ENCODE measurements at places on chromosomes 12 and 14.
A peak's percentile ranks its signal among the peaks of the same experiment; 100 is the strongest.

GRCh38 chr12:109888179-109889020 is 8.1 kb upstream of the GLTP start:
- no peak for DNase-seq

GRCh38 chr14:68757618-68758081 is 35.2 kb downstream of the ZFP36L1 start:
- DNase-seq = no peak

GRCh38 chr12:38465020-38465419 is 148.4 kb downstream of the ALG10B start:
- DNase-seq = no peak

- no peak for DNase-seq
Observed at GRCh38 chr14:33997611-33998010, 46.7 kb upstream of the EGLN3 start.

- DNase-seq = no peak
Observed at GRCh38 chr14:21989090-21989489, 315.5 kb upstream of the OR4E1 start.

GRCh38 chr14:47675466-47676314 is at the start of gene MDGA2:
TSS of gene MDGA2 (minus strand) at chr14:47675605.
- DNase-seq = no peak

DNA sequence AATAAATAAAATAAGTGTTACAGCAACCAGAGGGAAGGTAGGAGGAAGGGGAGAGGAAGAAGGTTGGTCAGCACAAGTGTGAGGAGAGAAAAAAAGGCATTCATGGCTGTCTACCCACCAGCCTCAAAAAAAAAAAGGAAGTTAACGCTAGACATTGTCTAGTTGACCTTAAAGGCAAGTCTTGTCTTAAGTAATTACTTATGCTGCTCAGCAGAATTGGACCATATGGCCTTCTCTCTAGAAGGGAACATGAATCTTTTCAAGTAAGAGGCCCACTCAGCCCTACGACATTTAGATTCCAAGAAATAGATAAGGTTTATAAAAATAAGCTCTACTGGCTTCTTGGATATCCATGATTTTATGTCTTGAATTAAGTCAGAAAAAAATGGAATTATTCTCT is 172.7 kb downstream of the ETNK1 start:
- DNase-seq = no peak

DNA sequence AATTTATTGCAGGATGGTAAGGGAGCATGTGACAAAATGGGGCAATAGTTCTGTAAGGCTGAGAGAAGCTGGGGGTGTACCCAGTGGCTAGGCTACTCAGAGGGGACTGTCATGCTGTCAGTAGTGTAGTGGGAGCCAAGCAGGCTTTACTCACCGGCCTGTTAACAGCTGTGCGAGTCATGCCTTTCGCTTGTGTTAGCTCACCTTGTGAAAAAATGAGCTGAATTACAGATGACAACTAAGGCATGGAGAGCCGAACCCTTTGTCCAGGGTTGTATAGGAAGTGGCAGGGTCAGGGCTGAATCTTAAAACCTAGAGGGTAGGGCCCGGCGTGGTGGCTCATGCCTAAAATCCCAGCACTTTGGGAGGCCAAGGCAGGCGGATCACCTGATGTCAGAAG is 37.9 kb downstream of the SH2B3 start:
- DNase-seq = no peak

GRCh38 chr12:92105676-92106075 is 40.0 kb downstream of the BTG1 start:
- DNase-seq = peak; percentile 55

GRCh38 chr12:128914908-128915563 is 61.8 kb downstream of the GLT1D1 start:
- no peak for DNase-seq

GRCh38 chr12:80513211-80513610 is 69.2 kb downstream of the PTPRQ start:
- DNase-seq = no peak

- DNase-seq = no peak
Observed at GRCh38 chr12:122062832-122063693, 15.5 kb upstream of the MLXIP start.

- DNase-seq = no peak
Observed at GRCh38 chr12:69024413-69024812, 91.4 kb upstream of the CPM start.

DNA sequence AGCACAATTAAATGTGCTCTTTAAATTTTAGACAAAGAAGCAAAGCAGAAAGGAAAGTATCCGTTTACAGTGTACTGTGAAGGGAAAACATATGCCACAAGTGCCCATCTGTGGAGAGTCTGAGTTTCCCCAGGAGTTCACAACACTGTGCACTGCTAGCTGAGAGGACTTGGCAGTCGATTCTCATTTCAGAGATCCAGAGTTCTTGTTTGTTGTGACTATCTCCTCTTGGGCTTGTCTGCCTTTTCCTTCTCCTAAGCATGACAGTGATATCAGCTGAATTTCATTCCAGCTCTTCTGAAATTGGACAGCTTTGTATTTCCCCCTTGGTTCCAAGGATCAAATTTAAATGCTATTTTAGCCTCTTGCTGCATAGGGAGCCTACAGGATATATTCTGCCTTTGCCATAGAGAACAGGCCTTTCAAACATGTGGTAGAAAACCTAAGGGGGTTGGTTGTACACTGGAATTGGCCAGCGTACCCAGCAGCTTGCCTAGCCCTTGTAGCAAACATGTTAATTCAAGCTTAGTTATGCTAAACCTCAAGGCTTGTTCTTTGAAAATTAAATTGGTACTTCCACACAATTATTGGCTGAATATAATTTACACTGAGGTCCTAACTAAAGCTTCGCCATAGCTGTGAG is 259.2 kb upstream of the NOVA1 start:
- no peak for DNase-seq

DNA sequence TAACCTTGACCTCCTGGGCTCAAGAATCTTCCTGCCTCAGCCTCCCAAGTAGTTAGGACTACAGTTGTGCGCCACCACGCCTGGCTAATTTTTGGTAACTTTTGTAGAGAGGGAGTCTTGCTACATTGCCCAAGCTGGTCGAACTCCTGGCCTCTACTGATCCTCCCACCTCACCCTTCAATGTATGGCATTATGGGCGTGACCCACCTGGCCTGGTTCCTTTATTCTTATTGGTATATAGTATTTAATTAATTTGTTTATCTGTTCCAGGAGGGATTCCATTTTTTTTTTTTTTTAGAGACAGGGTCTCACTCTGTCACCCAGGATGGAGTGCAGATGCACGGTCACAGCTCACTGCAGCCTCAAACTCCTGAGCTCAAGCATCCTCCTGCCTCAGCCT is 40.9 kb upstream of the EAPP start:
- no peak for DNase-seq

- DNase-seq = no peak
Observed at GRCh38 chr12:103680591-103681141, 93.6 kb downstream of the STAB2 start.

- no peak for DNase-seq
Observed at GRCh38 chr14:69700575-69700974, 66.4 kb upstream of the SRSF5 start.

- no peak for DNase-seq
Observed at GRCh38 chr12:91316161-91316906, 133.7 kb upstream of the DCN start.

DNA sequence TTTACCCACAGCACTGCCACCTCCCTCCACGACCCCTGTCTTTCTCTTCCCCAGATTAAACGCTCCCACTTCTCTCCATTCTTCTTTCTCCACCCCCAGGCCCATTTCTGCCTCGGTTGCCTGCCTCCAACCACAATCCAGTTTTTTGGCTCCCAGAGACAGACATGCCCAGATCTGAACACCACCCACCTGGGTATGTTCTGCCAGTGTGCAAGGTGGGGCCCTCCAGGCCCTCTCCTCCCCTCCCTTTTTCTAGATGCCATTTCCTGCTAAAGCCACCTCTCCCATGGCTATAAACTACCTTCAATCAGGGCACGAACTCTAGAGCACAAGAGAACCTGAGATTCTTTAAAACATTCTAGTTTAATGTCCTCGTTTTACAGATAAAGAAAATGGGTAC is 63.3 kb downstream of the IRF2BPL start:
- DNase-seq = no peak

GRCh38 chr14:99980299-99980698 is 84.9 kb upstream of the EVL start:
- no peak for DNase-seq

DNA sequence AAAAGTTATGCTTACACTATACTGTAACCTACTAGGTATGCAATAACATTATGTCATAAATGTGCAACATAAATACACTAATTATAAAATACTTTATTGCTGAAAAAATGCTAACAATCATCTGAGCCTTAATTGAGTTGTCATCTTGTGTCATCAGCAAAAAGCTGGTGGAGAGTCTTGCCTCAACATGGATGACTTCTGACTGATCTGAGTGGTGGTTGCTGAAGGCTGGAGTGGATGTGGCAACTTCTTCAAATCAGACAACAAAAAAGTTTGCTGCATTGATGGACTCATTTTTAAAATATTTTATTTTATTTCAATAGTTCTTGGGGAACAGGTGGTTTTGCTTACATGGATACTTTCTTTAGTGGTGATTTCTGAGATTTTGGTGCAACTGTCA is 93.9 kb upstream of the AMN1 start:
- DNase-seq = no peak

DNA sequence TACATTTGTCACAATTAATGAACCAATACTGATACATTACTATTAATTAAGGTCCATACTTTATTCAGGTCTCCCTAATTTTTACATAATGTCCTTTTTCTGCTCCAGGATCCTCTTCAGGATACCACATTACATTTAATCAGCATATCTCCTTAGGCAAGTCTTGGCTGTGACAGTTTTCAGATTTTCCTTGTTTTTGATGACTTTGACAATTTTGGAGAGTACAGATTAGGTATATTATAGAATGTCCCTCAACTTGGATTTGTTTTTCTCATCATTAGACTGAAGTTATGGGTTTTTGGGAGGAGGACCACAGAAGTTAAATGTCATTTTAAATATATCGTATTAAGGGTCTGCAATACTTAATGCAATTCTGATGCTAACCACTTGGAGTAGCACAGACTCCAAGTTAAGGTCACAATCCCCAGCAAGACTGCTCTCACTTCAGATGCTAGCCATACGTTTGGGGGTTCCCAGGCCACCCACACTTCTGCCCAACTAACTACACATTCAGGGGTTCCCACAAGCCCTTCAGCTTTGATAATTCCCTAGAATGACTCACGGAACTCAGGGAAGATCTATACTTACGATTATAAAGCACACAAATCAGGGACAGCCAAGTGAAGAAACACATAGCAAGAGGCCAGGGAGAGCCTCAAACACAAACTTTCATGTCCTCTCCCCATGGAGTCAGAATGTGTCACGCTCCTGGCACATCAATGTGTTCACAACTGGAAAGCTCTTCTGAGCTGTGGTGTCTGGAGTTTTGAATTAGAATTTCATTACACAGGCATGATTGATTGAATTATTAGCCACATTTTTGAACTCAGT is 17.0 kb upstream of the NUBPL start:
- no peak for DNase-seq

DNA sequence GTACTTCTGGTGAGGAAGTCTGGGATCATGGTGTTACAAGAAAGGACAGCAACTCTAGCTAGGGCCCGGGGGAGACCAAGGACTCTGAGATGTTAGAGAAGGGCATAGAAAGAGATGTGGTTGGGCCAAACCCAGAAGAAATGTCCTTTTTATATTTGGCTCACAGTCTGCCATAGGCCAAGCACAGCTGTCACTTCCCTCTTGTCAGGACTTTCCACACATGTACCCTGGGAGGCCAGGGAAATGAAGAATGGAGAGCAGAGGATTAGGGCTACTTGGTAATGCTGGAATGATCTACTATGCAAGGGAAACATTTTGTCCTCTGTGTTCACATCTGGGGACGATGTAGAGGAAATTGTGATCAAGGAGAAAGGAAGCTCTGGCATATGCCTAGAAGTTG is 9.2 kb downstream of the MYO1A start:
- no peak for DNase-seq

DNA sequence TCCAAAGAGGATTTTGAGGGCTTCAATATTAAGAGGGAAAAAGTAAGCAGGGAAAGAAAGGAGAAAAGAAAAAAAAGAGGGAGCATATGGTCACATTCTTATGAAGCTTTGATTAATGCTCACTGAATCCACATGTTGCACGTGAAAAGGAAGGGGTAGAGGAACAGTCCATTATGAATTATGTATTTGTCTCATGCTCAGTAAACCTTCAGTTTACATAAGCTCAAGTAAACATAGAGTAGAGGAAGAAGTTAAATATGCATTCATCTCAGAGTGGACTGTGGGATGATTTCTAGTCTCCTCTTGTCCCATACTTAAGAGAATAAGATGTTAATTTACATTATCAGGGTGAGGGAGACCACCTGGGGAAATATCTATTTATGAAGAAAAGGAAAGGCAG is 334.5 kb downstream of the IPO8 start:
- DNase-seq = no peak

- DNase-seq = no peak
Observed at GRCh38 chr14:69241577-69241976, 18.4 kb upstream of the GALNT16 start.

GRCh38 chr12:122422730-122423257 is 325 bp upstream of the CLIP1 start:
- no peak for DNase-seq

GRCh38 chr12:120820884-120821510 is 83.2 kb downstream of the SPPL3 start:
- no peak for DNase-seq

GRCh38 chr12:12008931-12009611 is 61.7 kb upstream of the BCL2L14 start:
- DNase-seq = no peak

GRCh38 chr12:89273525-89273924 is 78.8 kb downstream of the DUSP6 start:
- DNase-seq = no peak

GRCh38 chr14:60723116-60723906 is 840 bp downstream of the SIX4 start:
- peak; percentile 27 for DNase-seq

DNA sequence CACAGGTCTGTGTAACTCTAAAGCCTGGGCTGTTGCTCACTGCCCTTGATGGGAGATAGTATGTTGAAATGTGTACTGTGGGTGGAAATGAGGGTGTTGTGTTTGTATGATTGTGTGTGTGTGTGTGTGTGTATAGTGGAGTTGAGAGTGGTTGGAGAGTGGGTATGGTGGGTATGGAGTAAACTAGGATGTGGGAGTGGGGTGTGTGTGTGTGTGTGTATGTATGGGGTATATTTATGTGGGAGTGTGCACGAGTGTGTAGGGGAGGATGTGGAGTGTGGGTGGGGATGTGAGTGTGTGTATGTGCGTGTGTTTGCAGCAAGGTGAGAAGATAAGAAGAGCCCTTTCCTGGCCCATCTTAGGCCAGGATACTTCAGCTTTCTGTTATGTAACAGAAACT is 22.3 kb downstream of the RPH3A start:
- no peak for DNase-seq

GRCh38 chr12:53825246-53826081 is 73.7 kb upstream of the CISTR start:
- DNase-seq = no peak

- no peak for DNase-seq
Observed at GRCh38 chr14:34465069-34465859, 3.2 kb upstream of the SPTSSA start.

DNA sequence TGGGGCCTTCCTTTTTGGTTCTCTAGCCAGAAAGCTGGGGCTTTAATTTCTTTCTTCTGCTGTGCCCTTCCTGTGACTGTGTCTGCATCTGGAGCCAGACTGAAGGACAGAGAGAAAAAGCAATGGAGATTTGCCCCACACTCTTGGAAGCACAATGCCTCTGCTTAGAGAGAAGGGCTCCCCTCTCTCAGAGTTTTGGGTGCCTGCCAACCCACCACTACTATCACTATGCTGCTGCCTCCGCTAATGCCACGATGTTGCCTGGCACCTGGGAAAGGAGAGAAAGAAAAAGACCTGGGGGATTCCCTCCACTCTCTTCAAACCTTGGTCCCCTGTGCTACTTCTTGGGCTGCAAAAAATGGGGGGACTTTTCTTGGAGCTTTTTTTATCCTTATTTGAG is 52.6 kb downstream of the TMEM260 start:
- DNase-seq = no peak

All from caudate nucleus (tissue), 63 donors.